ENCODE measurements at places on chromosomes 5 and 9.

DNA sequence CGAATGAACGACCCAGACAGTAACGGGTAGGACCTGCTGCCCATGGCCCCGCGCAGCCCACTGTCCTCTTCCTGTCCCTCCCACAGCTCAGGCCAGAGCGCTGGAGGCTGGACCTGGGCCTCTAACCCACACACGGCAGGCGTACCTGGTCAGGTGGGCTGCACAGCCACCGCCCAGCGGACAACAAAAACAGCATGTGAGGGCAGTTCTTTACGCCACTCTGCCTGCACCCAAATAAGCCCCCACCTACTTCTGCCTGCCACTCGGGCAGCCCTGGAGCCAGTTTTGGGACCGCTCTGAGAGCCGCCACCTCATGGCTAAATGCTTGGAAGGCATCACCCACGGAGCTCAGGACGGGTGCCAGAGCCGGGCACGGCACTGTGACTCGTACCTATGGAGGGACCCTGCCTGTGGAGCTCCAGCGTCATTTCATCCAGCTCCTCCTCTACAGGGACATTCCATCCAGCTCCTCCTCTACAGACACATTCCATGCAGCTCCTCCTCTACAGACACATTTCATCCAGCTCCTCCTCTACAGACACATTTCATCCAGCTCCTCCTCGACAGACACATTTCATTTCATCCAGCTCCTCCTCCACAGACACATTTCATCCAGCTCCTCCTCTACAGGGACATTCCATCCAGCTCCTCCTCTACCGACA lies 18.9 kb downstream of the CLPTM1L start:
- no peak for DNase-seq

DNA sequence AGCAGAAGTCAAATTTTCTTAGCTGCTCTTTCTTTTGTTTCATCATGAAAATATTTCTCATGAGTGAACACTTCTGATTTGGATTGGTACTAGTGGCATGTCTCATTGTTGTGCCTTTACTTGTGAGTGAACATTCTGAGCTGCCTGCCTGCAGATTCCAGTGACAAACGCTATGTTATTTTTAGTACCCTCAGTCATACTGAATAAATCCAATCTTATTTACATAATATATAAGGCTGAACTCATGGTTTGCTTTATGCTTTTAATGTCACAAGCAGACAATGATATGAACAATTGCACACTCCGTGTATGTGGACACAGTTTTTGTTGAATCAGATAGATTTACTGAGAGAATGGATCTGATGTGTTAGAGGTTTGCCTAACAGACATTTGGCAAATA lies 67.8 kb downstream of the ACTBL2 start:
- DNase-seq = no peak

DNA sequence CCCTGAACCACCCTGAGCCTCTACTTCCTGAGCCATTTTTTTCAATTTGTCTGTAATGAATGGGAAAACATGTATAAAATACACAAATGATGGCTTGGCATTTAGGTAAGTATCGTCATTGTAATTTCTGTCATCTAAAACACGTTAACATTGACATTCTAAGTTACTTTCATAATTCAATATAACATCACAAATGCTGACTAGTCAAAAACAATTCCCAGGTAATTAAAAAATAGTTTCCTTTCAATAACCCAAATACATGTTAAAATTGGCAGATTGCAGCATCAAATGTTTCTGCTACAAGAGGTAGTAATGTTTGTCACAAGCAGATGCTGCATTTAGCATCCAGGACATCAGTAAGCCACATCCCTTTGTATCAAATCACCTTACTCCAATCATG lies 776.4 kb downstream of the KCTD16 start:
- DNase-seq = no peak

GRCh38 chr5:170353961-170354360 lies 35.2 kb downstream of the KCNMB1 start:
- DNase-seq = no peak

GRCh38 chr5:15993334-15993733 lies 186.3 kb downstream of the MARCHF11 start:
- no peak for DNase-seq

- DNase-seq = no peak
These were observed 121.4 kb upstream of the SV2C start for GRCh38 chr5:75961818-75962217.

DNA sequence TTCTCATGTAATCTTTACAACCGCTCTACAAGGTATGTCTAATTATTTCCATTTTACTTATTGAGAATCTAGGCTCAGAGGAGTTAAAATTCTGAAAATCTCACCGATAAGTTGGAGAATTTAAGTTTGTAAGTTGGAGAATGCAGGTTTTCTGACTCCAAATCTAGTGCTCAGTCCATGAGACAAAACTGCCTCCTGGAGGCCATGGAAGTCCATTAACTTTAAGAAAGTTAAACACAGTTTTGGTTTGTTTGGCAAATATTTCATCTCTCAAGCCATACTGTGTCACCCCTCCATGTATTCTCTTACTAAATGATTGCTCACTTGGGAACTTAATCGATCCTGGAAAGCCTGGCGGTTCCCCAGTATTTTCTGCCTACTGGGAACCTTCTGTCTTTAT lies 52.6 kb downstream of the INIP start:
- DNase-seq = no peak

DNA sequence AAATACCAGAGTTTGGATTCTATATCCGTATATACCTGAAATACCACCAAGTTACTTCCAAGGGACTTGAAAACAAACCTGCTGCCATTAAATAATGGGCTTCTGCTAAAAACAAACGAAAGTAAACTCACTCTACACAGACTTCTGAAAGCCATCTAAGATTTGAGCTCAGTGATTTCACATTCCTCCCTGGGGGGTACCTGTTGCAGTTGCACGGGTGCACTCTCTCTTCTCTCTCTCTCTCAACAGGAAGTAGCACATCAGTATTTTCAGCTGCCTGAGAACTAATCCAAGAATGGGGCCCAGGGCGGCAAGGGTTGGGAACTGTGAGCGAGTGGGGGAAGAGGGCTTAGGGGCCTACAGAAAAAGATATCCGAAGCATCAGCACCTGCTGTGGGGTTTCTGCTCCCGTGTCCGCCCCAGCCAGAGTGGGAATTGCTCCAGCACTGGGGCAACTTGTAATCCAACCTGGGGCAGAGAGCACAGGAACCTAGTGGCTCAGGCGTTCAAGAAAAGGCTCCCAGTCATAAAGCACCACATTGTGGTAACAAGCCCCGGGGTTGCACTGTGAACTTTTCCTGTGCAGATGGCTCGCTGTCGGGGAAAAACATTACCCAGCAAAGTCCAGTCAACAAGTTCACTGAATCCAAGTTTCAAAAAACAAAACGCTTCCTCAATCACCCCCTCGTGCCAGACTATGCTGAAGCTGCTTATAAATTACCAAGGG lies 99.8 kb downstream of the EFNA5 start:
- peak; percentile 2 for DNase-seq
